ENCODE measurements at places on chromosomes 16 and 17.

GRCh38 chr17:19771971-19772630 lies 24.0 kb upstream of the ALDH3A1 start:
- DNase-seq, result peak; percentile 22

DNA sequence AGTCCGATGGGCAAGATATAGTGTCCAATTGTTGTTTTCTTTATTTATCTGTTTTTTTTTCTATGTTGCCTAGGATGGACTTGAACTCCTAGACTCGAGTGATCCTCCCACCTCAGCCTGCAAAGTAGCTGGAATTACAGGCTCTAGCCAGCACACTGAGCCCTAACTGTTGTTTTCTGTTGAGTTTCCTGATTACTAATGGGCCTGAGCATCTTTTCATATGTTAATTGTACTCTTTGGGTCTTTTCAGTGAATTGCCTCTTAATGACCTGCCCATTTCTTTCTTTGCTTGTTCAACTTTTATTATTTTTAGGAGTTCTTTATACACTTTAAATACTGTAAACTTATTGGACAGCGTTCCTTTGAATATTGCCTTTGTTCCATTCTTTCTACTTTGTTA lies 213.0 kb downstream of the HS3ST3B1 start:
- no peak for DNase-seq

GRCh38 chr16:84703681-84704080 lies 3.9 kb downstream of the USP10 start:
- no peak for DNase-seq

DNA sequence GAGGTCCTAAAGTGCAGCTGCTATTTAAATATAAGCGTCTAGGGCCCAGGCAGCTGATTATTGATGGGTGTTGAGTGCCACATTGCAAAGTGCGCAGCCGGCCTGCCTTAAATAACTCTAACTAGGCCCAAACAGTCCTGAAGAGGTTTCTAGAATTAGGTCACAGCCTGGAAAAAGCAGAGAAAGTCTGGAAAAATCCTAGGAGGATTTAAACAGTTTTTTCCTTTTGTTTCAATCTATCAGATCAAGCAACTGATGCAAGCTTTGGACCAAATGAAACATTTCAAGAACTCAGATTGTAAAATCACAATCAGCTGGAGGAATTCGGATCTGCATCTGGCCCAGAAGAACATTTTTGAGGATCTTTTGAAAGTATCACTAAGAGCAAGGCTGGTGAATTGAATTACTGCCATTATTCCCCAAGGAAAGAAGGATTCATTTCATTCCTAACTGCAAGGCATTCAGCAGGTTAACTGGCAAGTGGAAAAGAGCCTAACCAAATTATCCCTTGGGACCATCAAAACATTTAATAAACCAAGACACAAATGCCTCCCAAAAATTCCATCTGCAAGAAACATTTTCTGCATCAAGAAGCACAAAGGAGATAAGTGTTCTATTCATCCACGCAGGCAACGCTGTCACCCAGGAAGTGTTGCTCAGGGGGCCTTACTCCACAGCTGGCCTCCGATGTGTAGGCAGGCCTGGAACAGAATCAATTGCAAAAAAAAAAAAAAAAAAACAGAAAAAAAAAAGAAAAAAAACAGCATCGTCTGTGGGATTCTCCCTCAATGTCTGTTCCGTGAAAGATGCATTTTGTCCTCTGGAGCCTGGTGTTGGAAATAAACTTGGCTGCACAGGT lies 46.1 kb downstream of the IRX3 start:
- no peak for DNase-seq

- no peak for DNase-seq
Observed at GRCh38 chr17:68961214-68961882, 6.2 kb upstream of the ABCA8 start.

- DNase-seq, result no peak
Observed at GRCh38 chr16:10613785-10614485, 33.5 kb upstream of the EMP2 start.

DNA sequence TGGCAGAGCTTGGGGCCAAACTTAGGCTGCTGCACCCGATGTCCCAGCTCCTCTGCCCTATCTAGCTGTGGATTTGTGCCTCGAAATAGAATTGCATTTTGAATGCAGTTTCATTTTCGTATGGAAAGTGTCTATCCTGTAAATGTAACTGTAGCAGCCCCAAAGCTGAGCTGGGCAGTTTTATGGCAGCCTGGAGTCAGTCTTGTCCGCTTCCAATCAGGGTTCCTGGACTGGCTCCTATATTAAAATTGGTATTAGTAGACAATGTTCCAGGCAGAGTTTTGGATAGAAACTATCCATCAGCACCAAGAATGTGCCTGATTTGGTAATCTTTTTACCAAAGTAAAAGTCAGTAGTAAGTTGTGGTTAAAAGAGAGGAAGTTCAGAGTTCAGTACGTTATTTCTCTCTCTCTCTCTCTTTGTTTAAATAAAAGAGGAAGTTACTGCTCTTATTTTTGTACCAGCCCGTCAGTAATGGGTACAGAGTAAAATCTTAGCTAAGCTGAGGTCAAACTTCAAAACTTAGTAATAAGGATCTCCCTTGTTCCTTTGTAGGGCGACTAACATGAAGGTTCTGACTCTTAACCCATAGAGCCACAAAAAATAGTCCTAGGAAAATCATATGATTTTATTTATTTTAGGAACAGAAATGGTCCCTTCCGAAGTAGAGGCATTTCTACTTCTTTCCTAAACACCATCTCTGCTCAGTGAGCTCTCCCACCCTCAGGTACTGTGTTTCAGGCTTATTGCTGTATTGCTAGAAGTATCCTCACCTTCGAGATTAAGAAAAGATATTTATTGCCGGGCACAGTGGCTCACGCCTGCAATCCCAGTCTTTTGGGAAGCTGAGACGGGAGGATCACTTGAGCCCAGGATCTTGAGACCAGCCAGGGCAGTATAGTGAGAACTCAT lies 28.0 kb downstream of the PRKCB start:
- no peak for DNase-seq

GRCh38 chr17:81578561-81579225 lies 26.5 kb upstream of the FAAP100 start:
- no peak for DNase-seq

GRCh38 chr16:9970244-9970643 lies 212.0 kb downstream of the GRIN2A start:
- DNase-seq, result no peak

All from activated CD4-positive, alpha-beta T cell treated with anti-CD3 and anti-CD28 coated beads for 4 hours (primary cell).